ENCODE measurements at places on chromosomes 16 and 17. TPM values are rescaled to one million over a fixed set of nuclear protein-coding genes. Genes with fewer than 3 reads are reported as not detected.

DNA sequence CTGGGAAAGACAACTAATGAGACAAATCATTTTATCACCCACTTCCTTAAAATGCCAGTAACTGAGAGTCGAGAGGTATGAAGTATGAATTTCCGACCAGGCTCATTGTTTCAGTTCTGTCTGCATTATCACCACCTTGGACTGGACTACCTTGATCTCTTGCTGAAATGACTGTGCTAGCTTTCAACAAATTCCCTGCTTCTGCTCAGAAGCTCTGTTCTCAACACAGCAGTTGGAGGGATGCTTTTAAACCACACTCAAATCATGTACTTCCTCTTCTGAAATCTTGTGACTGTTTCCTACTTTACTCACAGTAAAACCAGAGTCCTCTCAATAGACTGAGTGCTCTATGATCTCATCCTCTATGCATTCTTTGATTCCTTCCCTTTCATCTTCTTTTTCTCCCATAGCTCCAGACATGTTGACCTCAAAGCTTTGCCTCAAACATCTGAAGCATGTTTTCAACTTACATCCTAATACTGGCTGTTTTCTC, 195.8 kb downstream of the KCNJ2 start:
- DNase-seq, result no peak
- no peak overlapping the region for H3K27ac ChIP-seq
- no peak overlapping the region for H3K4me3 ChIP-seq

DNA sequence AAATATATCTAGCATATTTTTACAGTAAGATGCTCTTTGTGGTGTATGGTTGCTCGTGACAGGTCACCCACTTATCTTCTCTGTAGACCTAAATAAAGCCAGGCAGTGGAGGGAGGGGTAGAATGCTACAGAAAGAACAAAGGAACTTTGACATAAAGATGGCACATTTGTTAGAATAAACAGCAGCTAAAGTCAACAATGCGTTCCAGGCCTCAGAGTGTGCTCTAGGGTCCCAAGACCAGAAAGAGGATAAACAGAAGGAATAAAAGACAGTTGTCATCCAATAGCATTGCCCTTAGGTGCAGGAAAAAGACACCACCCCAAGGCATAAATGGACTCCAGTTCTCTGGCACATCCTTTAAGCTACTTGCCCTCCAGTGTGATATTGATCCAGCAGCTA, 523.0 kb upstream of the CDH11 start:
- no peak for DNase-seq
- H3K36me3 ChIP-seq, result no peaks in the 10 kb centered on the region
- H3K4me1 ChIP-seq, result no peaks in the 10 kb centered on the region

DNA sequence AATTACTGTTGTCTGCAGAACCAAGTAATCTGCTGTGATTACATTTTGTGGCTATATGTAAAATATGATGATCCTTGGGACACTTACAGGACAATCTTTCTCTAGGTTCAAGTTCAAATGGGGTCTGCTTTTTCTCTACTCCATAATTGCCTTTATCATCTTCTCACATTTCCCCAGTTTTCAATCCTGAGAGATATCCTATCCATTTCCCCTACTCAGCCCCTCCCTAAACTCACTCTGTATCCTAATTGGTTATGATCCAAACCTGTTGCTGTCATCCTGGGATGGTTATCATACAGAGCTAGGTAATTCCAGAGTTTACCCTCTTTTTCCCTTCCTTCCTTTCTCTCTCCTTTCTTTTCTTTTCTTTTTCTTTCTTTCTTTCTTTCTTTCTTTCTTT, 100.5 kb upstream of the ELAC2 start:
- H3K4me1 ChIP-seq, result no peaks in the 10 kb centered on the region
- H3K4me3 ChIP-seq, result no peak overlapping the region
- no peaks in the 10 kb centered on the region for H3K36me3 ChIP-seq
- H3K27ac ChIP-seq, result no peak overlapping the region
- DNase-seq, result no peak
- H3K27me3 ChIP-seq, result peaks cover 18% of the 10 kb centered on the region

The PLEKHH3 gene
- total RNA-seq, result 21.5 TPM

The PIPOX gene
- 0.60 TPM for total RNA-seq

The TMEM204 gene
- 27.1 TPM for total RNA-seq
